ENCODE measurements at places on chromosomes 5 and 9. TPM values are rescaled to one million over a fixed set of nuclear protein-coding genes. Genes with fewer than 3 reads are reported as not detected.
A peak's percentile ranks its signal among the peaks of the same experiment; 100 is the strongest.

DNA sequence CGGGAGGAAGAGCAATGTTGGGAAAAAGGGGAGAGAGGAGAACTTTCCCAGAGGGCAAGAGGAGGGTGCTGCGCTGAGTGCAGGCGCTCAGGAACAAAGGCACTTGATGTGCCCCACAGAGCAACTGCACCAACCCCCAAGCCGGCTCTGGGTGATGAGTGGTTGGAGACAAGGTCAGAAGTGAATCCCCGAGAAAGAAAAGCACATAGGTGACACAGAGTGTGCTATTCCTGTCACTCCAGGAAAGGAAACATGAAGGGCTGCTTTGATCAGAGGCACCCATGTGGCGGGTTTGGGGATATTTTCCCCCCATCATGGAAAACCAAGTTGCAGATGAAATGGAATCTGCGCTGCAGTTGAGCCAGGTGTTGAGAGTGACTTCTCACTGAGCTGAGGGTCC lies 20.7 kb upstream of the SLC25A48 start:
- DNase-seq: no peak

DNA sequence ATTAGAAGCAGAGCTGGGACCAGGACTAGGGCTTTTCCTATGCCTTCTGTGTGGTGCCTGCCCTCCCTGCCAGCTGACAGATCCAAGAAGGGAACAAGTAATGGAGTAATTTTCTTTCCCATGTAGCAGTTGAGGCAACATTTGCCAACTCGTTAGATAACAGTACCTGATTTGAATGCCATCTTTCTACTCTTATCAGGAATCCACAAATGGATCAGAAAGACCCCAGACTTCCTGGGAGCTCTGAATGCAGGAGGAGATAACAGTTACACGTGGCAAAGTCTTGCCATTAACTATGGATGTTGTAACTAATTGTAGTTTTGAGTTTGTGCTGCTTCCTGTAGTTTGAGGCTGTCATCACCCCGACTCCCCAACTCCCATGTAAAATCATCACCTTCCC lies 39.2 kb downstream of the RCL1 start:
- DNase-seq: no peak

Gene AGXT2
- not detected for total RNA-seq

DNA sequence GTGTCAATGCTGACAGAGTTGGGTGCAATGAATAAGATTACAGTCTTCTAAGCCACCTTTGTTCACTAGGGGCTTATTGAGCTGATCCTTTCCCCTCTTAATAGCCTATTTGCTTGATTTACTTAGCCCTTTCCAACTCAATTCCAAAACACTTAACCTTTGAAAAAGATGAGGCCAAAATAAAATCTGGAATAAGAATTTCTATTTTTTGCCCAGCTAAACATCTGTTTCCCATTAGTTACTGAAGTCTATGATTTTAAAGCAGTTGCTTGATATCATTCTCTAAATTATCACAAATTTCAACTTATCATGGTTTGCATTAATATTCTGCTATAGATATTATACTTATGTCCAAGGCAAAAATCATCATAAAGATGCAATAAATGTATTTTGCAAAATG lies 1272.0 kb upstream of the ACO1 start:
- no peak for DNase-seq

Gene FBXO10
- 8.0 TPM for total RNA-seq

Gene NOXA1
- 7.4 TPM for total RNA-seq

DNA sequence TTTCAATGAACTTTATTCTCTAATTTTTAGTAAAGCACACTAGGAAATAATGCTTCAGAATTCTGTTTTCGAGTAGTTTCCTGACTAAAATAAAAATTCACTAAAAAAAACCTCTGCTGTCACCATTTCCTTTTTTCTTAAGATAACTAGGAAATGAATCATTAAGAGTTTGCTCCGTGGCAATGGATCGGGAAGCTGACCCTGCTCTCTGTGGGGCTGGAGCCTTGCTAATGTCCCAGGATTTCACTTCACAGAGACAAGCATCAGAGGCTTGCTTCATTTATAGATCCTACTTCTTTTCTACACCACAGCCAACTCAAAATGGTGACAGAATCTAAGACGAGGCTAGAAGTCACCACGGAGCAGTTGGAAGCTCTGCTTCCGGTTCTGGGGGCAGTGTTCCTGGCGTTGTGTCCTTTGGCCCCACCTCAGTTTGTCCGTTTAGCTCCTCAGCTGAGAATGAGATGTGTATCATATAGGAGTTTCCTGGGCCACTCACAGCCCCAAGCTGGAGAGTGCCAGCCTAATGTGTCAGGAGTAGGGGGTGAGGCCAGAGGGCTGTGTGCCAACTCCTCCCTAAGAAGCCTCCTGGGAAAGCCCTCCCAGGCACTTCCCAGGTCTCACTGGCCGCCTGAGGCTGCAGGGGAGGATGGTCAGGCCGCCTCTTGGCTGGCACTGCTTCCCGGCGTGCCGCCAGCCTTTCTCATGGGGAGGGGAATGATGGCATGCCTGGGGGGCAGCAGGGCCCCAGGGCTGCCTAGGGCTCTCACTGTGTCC lies 19.6 kb downstream of the TENT4A start:
- DNase-seq: peak; percentile 56

- DNase-seq: no peak
Observed at GRCh38 chr5:12459326-12459725, 555.1 kb upstream of the CTNND2 start.

- no peak for DNase-seq
Observed at GRCh38 chr9:19378647-19379046, 1.4 kb downstream of the RPS6 start.

DNA sequence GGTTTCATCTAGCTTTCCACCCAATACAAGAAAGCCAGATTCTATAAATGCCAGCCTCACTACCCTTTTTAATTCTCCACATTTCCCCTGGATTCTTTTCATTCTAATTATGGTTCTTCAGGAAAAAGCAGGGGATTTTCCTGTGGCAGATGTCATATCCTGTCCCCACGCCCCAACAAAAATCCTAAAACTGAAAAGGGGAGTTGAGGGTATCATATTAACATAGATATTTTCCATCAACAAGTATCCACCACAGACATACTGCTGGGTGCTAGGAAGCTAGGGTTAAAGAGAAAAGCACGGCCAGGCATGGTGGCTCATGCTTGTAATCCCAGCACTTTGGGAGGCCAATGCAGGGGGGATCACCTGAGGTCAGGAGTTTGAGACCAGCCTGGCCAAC lies 38.0 kb downstream of the CDK5RAP2 start:
- DNase-seq: no peak

GRCh38 chr5:108212775-108213346 lies 169.0 kb downstream of the FBXL17 start:
- DNase-seq: no peak
